Activated CD4-positive, alpha-beta T cell treated with anti-CD3 and anti-CD28 coated beads, Interleukin-2, amount 10 ng/mL, durations not matched to agents 7 days and 5 days (primary cell): ENCODE measurements at places on chromosomes 2 and 18.

DNA sequence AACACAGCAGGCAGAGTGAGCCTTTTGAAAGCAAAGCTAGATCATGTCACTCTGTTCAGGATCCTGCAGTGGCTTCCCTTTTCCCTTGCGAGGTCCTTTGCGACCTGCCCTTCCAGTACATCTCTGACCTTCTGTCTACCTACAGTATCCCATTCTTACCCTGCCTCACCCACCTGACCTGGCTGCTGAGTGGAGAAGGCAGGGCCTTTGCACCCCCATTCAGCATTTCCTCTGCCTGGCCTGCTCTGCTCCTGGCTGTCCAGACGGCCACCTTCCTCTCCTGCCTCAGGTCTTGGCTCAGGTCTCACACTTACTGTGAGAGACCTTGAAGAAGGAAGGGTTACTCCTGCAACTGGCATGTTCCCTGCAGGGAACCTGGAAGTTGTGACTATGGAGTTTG lies 77.4 kb downstream of the MAPRE2 start:
- DNase-seq: no peak

DNA sequence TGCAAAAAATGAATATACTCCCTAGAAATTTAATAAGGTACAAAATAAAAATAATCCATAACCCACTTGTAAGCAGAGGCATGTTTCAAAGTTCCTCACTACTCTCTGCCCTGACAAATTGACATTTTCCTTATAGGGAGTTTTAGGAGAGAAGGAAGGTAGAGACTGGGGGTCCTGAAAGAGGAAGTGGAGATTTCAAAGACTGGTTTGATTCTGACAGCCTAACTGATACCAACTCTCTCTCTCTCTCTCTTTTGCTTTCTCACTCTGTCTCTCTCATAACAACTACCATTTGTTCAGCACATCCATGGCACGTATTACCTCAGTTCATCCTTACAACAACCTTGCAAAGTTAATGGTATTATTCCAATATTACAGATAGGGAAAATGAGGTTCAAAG lies 18.6 kb downstream of the FZD7 start:
- no peak for DNase-seq

DNA sequence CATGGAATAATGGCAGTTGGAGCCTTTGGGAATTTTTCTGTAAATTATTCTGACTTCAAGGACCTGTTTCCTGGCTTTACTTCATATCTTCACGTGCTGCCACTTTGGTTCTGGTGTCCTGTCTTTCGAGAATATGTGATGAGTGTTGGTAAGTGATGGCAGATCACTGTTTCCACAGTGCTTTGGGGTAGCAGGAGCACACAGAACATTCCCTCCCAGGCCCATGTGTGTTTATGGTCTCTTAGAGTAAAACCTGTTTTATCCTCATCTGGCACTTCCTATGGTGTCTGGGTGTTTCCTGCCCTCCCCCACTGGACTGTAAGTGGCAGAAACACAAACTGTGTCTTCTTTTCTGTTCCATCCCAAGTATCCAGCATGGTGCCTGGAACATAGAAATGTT lies 17.9 kb downstream of the MOGAT1 start:
- no peak for DNase-seq

- no peak for DNase-seq
Measured at GRCh38 chr18:12014521-12015415, 33.5 kb downstream of the IMPA2 start.

- DNase-seq: no peak
Measured at GRCh38 chr2:5885451-5886173, 193.4 kb downstream of the SOX11 start.
